Natural killer cell treated with Interleukin-12 subunit alpha and Interleukin-12 subunit beta and Interleukin-15 and Interleukin-18, amount 100 ng/mL, for 72 hours (primary cell): ENCODE measurements at places on chromosomes 5 and 9. TPM values are rescaled to one million over a fixed set of nuclear protein-coding genes. Genes with fewer than 3 reads are reported as not detected.

The PJA2 gene
- 45.4 TPM for total RNA-seq

DNA sequence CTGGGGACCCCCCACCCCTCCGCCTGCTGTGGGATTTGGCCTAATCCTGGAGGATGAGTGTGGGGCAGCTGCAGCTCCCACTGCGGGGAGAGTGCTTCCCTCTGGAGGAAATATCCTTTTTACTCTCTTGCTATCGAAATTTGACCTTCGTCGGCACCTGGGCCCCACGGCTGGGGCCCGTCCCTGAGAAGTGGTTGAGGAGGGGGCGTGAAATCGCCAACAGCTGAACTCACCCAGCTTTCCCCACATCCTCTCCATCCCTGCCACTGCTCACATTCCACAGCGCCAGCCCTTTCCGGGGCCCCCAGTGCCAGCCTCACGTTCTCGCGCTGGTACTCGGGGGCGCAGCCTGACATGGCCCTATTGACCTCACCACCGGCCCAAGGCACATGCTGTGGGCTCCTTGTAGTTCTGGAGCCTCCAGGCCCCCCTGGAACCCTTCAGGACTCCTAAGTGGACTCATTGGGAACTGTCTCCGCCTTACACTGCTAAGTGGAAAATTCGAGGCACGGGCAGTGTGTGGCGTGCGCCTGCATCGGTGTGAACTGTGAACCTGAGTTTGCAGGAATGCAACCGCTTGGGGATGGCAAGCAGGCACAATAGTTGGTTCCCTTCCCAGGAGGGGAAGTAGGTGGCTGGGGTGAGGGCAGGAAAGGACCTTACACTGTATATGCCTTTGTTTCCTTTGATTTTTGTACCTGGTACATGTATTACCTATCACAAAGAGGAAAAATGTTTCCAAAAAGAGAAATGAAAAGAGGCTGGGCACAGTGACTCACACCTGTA is 19.2 kb downstream of the FGFR4 start:
- DNase-seq, result no peak

- no peak for DNase-seq
These were observed 16.6 kb downstream of the KCNT1 start for GRCh38 chr9:135718616-135719015.

- DNase-seq, result no peak
These were observed 44.5 kb upstream of the ANGPTL2 start for GRCh38 chr9:127166651-127167524.

DNA sequence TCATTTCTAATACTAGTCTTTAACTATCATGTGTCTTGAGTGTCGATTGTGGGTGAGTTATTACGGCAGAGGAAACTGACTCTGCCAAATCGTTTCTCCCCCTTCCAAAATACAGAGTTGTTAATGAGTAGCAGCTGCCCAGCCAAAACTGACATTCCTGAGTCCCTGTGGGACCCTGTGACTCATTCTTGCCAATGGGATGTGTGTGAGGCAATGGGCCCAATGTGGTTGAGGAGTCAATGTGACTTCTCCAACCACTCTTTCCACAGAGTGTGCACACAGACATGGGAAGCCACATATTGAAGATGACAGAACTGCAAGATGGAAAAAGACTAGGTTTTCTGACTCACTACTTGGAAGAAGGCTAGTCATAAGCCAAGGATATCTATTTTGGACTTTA is 434.7 kb downstream of the DTWD2 start:
- no peak for DNase-seq

DNA sequence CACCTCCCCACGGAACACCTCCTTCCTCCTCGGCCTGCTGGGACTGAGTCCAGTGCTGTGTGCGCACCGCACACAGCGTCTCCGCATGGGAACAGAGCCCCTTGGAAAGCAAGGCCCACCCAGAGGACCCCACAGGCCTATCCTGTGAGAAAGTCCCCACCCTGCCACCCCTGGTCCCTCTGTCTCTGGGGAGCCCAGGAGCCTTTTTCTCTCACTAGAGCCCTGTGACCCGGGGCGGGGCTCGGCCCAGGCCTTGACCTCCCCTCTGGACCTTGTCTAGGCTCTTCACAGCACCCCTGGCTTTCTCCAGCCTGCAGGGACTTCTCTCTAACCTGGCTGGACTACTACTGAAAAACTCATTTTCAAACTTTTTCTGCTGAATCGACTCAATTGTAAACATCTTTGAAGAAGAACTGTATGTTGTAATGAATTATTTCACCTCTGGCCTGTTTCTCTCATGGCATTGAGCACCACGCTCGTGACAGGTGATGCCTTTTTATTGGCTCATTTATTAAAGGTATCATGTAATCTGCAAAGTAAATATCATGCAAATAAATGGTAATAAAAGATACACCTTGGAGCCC is 89.2 kb downstream of the IRX1 start:
- DNase-seq, result no peak

GRCh38 chr5:168946363-168946762 is 354.6 kb downstream of the SLIT3 start:
- DNase-seq, result no peak

DNA sequence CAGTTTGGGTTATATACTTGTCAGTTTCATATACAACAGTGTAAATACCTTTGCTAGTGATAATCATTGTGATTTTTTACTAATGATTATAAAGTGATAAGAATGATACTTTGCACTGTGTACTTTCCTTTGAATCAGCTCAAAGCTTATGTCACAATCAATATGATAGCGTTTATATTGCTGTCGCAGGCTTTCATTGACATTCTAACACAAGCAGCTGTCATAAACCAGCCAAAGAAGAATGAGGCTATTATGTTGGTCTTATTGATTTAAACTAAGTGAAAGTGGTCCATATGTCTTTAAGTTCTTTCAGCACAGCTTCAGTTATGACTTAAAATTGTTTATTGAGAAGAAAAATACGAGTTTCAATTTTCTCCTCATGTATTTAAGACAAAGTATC is 272.7 kb upstream of the RGMB start:
- no peak for DNase-seq

The ANKRD20A1 gene
- total RNA-seq, result 2.0 TPM

- DNase-seq, result no peak
These were observed 173.7 kb upstream of the POU5F2 start for GRCh38 chr5:93915142-93915553.

- no peak for DNase-seq
These were observed 87.6 kb downstream of the FBXO38 start for GRCh38 chr5:148471379-148471778.

GRCh38 chr5:135667673-135668072 is 88.9 kb upstream of the CXCL14 start:
- no peak for DNase-seq

DNA sequence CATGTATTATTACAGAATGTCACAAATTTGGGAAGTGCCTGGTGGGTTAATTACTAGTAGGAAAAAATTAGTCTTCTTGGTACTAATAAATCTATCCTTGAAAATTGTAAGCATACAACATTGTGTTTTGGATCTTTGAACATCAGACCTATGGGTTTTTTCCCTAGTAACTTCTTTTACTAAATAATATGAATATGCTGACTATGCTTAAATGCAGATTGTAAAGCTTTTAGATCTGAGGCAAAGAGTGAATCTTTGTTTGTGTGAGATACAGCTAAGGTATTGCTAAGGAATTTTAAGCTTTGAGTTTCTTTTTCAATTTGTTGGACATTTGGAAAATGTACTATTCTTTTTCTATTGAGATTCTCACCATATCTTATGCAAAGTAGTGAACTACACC is 390.6 kb upstream of the CCNH start:
- no peak for DNase-seq

GRCh38 chr5:68217047-68217355 is 1.4 kb downstream of the PIK3R1 start:
- no peak for DNase-seq

- no peak for DNase-seq
These were observed 269.7 kb downstream of the ISL1 start for GRCh38 chr5:51652980-51653379.

GRCh38 chr5:73151766-73152410 is 21.1 kb upstream of the TMEM174 start:
- no peak for DNase-seq

The GABBR2 gene
- not detected for total RNA-seq

GRCh38 chr5:98319299-98320011 is 454.0 kb upstream of the RGMB start:
- no peak for DNase-seq

DNA sequence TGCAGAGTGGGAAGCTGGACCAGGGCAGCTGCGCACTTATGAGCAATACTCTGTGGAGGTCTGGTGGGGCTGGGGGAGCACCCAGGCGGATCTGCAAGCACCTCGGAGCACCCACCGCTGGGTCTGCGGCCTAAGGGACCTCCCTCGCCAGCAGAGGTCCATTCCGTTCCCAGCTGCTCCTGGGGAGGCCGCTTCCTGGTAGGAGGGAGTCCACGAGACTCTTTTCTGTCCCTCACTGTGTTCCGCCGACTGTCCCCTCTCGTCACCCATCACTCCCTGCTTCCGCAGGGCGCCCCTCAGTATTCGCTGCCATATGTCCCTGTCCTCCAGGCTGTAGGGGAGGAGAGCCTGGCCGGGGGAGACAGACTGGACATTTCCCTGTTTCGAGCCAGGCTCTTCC is 45.5 kb downstream of the NDST1 start:
- DNase-seq, result no peak
